Stimulated activated CD4-positive, alpha-beta T cell treated with anti-CD3 and anti-CD28 coated beads, TNF-alpha, amount 100 ng/mL, for 48 hours (primary cell): ENCODE measurements at places on chromosomes 1 and 21.

DNA sequence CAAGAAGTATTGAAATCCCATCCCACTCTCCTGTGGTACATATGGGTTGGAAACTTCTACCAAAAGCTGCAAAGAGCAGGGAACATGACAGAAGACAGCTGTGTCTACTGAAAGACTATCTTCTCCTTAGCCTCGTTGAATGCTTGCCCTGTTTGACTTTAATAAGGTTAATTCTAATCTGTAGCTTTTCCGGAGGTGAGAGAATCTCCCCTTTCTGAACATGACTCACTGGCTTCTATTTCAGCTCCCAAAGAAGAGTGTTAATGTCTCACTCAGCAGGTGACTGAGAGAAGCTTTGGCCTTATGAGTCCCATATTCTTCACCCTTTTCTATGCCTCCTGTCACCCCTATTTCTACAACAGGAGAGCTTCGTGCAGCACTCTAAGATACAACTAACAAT is 88.3 kb downstream of the HHIPL2 start:
- DNase-seq: no peak

- DNase-seq: no peak
Measured at GRCh38 chr1:98467122-98467521, 194.4 kb upstream of the SNX7 start.

DNA sequence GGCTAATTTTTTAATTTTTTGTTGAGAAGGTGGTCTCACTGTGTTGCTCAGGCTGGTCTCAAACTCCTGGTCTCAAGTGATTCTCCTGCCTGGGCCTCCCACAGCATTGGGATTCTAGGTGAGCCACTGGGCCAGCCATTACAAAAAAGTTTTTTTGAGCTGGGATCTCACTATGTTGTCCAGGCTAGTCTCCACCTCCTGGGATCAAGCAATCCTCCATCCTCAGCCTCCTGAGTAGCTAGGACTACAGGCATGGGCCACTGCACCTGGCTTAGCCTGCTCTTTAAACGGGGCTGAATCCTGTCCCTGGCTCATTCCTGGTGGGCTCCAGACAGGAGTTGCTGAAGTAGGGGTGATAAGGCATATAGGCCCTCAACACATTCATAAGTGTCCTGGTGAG is 2.5 kb downstream of the TAS1R1 start:
- no peak for DNase-seq

- no peak for DNase-seq
Measured at GRCh38 chr1:29282135-29282923, 46.0 kb downstream of the PTPRU start.

DNA sequence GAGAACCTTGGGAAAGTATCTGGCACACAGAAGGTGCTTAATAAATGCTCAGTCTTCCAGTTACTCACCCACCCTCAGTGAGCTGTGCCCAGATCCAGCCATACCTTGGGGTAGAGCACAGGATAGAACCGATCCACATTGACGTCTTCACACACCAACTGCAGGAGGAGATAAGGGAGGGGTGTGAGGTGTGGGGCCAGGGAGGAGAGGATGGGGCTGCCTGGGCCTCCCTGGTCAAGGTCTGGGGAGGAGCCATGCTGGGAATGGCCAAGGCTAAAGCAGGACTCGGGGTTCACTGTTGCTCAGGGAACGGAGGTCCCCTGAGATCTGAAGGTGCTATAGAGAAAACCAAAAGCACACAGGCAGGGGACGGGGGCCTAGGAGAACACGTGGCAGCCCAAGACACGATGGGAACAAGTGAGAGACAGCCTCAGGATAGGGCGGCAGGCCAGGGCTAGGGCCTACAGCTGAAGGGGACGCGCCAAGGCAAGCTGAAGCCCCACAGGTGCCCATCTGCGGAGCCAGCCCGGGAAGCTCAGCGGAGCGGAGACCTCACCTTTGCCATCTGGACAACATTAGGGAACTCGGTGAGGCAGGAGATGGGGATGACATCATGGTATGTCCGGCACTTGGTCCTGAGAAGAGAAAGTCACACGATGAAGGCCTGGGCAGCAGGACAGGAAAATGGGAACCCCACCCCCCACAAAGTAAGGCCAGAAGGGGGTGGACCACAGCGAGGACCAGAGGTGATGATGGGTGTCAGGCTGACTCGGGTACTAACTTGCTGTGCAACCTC is 55.9 kb downstream of the RAP1GAP start:
- no peak for DNase-seq

GRCh38 chr1:202164271-202165037 is 4.1 kb upstream of the PTPN7 start:
- no peak for DNase-seq

GRCh38 chr1:157659576-157660247 is 40.9 kb downstream of the FCRL3 start:
- DNase-seq: no peak

DNA sequence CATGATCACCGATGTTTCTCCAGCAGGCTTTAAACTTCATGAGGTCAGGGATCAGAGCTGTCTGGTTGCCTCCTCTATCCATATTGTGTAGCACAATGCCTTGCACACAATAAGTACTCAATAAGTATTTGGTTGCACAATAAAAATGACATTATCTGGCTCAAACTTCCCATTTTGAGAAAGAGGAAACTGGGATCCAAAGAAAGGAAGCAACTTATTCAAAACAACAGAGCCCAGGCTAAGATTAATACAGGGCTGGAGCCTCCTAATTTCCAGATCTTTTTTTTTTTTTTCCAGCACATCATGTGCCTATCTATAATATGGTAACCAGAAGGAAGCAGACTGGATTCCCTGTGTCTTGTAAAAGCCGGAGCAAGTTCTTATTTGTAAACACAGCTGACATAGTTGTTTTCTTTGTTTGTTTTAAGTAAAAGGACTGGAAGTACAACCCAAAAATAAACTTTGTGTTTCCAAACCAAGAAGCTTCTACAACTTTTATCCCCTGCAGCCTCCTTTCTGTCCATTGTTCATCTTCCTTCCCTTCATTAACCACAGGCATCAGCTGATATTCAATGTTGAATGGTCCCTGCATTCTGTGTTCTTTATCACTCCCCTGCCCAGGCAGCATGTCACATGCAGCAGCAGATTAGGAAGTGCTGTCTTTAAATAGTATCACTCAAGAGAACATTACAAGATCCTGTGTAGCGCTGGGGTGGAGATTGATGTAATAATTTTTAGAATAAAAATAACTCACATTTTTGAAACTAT is 71.2 kb upstream of the HOOK1 start:
- DNase-seq: no peak

DNA sequence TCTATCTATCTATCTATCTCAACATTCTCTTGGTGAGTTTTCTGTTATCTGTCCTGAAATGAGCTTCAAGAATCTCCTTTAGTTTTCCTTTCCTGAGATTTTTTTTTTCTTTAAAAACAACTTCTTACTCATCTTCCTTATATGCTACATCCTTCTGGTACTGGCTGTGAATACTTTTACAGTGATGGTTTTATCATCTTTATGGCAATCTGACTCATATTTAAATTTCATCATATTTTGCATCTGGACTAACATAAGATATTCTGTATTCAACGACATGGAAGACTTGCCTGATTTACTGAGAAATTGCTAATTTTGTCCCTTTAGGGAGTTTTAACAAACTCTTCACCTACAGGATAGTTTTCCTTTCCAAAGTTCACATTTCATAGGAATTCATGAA is 33.0 kb downstream of the PDE4B start:
- no peak for DNase-seq

- DNase-seq: peak; percentile 55
Measured at GRCh38 chr1:150976879-150977694, 2.5 kb upstream of the CERS2 start.

- no peak for DNase-seq
Measured at GRCh38 chr1:29563571-29563970, 327.2 kb downstream of the PTPRU start.

GRCh38 chr1:53104289-53104913 is 38.0 kb downstream of the SLC1A7 start:
- DNase-seq: no peak

DNA sequence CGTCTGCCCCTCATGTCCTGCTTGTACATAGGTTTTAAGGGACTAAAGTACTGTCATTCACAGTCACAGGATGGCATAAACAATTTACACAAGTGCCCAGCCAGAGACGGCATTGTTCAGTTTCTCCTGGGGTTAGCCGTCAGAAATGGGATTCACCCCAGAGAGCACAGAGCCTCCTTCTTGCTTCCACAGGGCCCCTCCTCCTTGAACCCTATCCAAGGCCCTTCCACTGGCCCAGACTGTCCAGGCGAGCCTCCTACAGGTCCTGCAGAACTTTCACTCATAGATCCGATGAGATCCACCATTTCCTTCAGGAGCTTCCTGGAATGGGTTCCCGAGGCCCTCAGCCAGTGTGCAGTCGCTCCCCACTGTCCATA is 10.0 kb downstream of the AVPR1B start:
- DNase-seq: no peak

- no peak for DNase-seq
Measured at GRCh38 chr1:97209381-97209957, 487.9 kb downstream of the PTBP2 start.

DNA sequence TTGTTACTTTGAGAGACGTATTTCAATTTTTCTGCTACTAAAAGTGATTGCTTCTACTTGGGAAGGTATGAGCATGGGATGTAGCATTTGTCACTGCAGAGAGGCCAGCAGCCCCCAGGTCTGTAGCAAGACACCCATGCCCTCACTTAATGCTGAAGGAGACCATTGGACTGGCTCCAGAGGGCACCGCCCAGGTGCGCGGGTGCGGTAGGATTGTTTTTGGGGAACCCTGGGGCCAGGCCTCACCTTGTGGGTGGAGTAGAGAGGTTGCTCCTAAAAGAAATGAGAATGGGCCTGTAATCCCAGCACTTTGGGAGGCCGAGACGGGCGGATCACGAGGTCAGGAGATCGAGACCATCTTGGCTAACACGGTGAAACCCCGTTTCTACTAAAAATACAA is 30.6 kb upstream of the IFNGR2 start:
- no peak for DNase-seq

GRCh38 chr1:112960384-112960783 is 4.4 kb upstream of the SLC16A1 start:
- no peak for DNase-seq

- DNase-seq: no peak
Measured at GRCh38 chr1:30603081-30603858, 120.1 kb downstream of the MATN1 start.

DNA sequence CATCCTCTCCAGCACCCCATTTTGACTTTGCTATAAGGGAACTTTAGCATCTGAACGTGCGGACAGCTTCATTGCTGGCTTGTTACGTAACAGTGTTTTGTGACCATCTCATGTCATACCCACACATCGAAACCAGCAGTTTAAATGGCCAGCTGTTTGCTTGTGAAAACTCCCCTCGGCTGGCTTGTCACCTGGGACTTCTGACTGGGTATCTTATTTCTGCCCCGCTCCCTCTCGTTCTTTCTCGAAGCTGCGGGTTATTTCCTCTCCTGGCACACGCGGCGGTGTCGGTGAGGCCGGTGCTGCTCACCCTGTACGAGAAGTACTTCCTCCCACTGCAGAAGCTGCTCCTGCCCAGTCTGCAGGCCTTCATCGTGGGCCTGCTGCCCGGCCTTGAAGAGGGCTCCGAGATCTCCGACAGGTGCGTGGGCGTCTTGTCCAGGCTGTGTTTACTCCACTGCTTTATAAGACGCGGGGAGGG is 43.5 kb downstream of the DOP1B start:
- no peak for DNase-seq

DNA sequence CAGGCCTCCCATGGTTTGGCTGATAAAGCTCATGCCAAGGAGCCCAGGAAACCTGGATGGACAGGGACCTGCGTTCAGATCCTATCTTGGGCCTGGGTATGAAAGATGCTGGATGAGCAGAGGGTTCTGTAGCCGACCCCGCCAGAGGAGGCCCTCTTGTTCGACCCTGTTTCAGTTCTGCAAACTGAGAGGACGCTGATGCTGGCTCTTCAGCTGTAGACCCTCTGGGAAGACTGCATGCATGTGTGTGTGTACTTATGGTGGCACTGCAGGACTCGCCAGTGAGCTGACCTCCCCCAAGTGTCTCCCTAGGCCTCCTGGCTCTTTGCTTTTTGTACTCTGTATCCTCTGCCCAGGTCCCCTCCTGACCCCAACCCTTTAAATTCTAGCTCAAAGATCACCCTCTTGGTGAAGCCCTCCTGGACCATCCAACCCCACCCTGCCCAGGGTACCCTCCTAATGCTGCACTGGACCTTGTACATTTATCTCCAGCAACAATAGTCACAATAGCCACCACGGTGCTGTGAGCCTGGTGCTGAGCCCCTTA is 1.6 kb downstream of the EPS8L3 start:
- DNase-seq: no peak

DNA sequence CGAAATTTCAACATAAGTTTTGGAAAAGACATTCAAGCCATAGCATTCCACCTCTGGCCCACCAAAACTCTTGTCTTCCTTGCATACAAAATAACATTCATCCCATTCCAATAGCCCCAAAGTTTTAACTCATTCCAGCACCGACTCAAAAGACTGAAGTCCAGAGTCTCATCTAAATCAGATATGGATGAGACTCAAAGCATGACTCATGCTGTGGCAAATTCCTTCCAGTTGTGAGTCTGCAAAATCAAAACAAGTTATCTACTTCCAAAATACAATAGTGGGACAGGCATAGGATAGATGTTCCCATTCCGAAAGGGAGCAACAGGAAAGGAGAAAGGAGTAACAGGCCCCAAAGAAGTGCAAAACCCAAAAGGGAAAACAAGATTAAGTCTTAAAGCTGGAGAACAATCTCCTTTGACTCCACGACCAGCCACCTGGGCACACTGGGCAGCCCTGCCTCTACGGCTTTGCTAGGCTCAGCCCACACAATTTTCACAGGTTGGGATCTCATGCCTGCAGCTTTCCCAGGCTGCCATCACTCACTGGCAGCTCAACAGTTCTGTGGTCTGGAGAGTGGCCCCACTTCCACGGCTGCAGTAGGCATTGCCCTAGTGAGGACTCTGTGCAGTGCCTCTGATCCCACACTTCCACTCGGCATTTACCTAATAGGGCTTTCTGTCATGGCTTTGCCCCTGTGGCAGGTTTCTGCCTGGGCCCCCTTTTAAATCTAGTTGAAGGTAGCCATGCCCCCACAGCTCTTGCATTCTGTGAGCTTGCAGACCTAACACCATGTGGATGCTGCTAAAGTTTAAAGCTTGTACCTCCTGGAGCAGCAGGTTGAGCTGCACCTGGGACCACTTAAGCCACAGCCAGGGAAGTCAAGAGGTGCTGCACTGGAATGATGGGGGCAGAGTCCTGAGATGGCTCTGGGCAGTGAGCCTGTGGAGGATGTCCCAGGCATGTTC is 51.0 kb downstream of the RUNX3 start:
- DNase-seq: no peak
